Mesenteric fat pad (tissue), 1 donor: ENCODE measurements at places on chromosomes 1 and 21.
A peak's percentile ranks its signal among the peaks of the same experiment; 100 is the strongest.

DNA sequence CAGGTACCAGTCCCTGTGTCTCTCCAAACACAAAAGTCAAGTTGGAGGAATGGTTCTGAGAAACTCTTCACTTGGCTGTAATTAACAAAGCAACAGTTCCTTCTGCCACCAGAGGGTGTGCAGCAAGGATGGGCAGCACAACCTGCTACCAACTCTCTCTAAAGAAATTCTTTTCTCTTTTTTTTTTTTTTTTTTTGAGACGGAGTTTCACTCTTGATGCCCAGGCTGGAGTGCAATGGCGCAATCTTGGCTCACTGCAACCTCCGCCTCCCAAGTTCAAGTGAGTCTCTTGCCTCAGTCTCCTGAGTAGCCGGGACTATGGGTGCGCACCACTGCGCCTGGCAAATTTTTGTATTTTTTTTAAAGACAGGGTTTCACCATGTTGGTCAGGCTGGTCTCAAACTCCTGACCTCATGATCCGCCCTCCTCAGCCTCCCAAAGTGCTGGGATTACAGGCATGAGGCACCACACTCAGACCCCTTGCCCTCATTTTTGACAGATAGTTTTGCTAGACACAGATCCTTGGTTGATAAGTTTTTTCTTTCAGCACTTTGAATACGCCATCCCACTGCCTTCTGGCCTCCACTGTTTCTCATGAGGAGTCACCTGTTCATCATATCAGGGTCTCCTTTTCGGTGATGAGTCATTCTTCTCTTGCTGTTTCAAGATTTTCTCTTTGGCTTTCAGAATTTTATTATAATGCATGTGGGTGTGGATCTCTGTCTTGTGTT is 12.1 kb upstream of the DEGS1 start:
- no peak for DNase-seq

- no peak for DNase-seq
These were observed 64.9 kb downstream of the RGS13 start for GRCh38 chr1:192700834-192701271.

- DNase-seq: no peak
These were observed 168.9 kb upstream of the HOOK1 start for GRCh38 chr1:59645893-59646292.

- DNase-seq: no peak
These were observed 18.0 kb upstream of the ID3 start for GRCh38 chr1:23577056-23578004.

DNA sequence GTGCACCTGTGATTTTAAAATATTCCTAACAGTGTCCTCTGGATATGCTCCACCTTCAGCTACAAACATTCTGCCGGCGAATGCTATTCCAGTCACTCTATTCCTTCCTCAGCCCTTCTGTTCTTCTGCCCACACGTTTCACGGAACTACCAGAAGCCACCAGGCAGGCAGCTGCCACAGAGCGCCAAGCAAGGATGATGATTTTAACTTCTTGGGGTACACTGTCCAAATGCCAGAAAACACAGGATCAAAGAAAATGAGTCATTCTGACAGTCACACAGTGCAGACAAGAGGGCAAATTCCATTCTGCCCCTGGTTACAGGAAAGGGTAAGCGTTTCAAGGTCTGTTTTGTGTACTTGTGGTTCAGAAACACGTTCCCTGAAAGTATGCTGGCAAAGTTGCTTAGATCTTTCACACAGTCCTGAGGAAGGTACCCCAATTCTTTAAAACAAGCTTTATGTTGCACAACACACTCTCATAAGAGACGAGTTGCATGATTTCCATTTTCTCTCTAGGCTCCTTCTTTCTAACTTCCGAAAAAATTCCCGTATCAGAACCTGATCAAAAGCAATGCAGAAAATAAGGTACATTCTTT is 508.3 kb upstream of the PKN2 start:
- DNase-seq: no peak

DNA sequence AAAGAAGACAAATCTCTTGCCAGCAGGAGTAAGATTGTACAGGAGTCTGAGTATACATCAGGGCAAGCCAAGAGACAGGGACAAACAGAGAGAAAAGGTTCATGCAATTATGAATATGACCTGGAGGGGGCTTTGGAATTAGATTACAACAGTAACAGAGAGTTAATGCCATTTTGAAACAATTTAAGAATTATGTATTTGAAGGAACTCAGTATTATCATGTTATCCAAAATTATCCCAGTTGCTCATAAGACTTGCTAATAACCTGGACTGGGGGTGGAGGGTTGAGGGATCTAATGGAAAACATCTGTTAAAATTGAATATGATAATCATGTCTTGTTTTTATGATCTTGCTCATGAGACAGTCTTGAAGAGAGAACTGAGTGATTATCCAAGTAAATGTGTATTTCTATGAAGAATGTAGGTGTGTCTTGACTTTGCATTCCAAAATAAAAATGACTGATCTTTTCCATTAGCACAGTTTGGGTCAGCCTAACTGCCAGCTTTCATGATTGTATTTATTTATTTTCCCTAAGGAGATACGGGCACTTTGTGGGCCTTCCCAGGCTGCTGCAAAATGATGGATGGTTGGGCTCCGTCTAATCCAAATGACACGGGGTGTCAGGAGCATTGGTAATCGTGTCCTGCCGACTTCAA is 117.7 kb downstream of the ERG start:
- no peak for DNase-seq

DNA sequence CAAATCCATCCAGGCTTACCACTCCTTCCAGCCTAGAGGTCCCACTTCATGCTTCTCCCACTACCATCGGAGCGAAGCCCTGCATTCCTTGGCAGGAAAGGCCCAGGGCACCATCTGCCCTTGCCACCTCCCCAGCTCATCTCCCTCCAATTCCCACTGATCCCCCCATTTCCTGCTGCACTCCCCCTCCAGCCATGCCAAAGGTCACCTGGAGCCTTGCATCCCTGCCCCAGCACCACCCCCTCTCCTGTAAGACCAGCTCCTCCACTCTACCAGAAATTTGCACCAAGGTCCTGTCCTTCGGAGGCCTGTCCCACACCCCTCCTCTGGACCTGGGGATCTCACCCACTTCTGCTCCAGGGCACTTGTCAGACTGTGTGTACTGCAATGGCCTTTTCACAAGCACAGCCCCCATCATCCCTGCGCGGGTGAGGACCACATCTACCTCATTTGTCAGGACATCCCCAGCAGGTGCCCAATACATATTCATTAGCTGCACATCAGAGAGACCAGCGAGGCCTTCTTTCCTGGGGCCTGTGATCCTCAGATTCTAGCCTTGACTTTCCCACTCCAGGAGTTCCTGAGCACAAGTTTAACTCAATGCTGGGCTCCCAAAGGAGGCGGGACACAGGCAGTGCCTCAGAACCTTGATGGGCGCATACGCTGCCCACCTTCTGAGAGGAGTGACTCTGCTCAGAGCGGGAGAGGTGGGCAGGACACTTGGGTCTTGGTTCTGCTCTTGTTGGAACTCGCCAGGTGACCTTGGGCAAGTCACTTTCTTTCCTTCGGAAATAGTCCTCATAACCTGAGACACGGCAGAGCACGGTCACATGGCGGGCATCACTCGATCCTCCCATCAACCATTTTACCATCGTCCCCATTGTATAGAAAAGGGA is 49.9 kb upstream of the EDN2 start:
- peak; percentile 57 for DNase-seq

- DNase-seq: no peak
These were observed 1.6 kb upstream of the PANK4 start for GRCh38 chr1:2528016-2528415.

- DNase-seq: no peak
These were observed 299 bp upstream of the PROX1 start for GRCh38 chr1:213987422-213987926.

DNA sequence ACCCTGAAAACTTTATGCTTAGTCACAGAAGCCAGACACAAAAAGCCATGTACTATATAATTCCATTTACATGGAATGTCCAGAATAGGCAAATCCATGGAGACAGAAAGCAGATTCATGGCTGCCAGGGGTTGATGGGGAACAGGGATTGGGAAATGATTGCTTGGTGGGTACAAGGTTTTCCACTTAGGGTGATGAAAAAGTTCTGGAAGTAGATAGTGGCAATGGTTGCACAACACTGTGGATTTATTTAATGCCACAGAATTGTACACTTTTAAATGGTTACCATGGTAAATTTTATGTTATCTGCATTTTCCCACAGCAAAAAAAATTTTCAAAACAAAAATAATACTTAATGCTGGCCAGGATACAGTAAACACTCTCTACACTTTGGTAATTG is 40.6 kb downstream of the ENAH start:
- no peak for DNase-seq

- no peak for DNase-seq
These were observed 170.9 kb downstream of the LRRC7 start for GRCh38 chr1:69738458-69739250.

DNA sequence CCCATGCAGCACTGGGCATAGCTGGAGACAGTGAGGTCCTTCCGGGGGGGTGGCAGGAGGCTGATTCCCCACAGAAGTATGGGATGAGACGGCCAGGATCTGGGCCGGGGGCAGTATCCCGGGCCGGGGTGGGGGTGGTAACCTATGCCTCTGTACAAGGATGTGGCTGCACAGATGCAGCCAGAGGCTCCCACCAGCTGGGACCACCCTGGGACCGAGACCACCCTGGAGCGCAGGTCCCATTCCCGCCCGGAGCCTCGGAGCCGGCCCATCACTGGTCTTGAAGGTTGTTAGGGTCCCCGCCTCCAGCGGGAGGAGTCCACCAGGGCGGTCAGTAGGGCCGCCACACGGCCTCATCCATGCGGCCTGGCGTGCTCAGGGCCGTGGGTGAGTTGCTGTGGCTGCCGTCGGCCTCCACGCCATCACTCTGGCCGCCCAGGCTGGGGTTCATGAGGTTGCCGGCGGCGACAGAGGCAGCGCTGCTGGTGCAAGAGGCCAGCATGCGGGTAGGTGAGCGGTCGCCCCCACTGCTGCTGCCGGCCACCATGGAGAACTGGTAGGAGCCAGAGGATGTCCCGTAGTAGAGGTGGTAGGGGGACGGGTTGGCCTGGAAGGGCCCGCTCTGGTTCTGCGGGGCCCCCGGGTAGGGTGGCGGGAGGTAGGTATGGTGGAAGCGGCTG is 28.1 kb downstream of the RUNX3 start:
- DNase-seq: peak; percentile 85

DNA sequence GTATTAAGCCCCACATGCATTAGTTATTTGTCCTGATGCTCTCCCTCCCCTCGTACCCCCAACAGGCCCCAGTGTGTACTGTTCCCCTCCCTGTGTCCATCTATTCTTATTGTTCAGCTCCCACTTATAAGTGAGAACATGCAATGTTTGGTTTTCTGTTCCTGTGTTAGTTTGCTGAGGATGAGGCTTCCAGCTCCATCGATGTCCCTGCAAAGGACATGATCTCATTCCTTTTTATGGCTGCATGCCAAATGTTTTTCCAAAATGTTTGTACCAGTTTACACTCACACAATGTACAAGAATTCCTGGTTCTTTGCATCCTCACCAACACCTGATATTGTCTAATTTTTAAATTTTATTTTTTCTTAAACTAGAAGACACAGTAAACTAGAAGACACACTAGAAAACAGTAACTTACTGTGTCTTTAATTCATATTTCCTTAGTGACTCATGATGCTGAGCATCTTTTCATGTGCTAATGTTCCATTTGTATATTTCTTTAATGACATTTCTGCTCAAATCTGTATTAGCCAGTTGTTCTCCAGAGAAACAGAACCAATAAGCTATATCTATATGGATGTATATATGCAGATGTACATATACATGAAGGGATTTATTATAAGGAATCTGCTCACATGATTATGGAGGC is 19.4 kb upstream of the USP1 start:
- DNase-seq: no peak

- no peak for DNase-seq
These were observed 504 bp upstream of the SDHC start for GRCh38 chr1:161313554-161314200.
